ENCODE measurements at places on chromosomes 3 and 15. TPM values are rescaled to one million over a fixed set of nuclear protein-coding genes. Genes with fewer than 3 reads are reported as not detected.

GRCh38 chr3:50347187-50347813, 1.8 kb upstream of the ZMYND10 start:
- no peak for DNase-seq

DNA sequence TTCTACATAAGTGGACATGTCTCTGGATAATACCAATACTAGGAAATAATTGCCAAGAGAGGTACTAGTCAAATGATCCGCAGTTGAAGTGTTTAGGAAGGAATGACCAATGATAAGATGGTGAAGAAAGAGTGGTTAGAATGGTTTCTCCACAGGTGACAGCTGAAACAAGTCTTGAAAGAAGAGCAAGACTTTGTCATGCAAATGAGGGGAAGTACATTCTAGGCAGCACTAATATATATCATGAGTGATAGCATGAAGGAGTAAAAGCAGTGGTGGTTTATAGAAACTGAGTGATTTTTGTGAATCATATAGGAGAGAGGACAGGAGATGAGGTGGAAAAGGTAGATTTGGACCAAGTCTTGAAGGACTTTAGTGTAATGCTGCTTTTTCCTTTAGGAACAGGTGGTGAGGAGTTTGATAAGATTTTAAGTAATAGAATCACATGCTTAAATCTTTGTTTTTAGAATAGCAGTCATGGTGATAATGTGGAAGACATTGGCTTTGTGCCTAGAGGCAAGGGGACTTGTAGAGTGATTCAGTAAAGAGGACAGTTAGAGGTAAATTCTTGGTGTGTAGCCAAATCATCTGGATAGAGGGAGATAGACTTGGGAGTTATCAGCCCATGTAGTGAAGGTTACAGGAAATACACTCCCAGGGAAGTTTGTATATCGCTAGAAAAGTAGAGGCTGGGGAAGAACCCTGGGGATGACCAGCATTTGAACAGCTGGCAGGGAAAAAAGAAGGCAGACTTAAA, 31.9 kb downstream of the SLMAP start:
- no peak for DNase-seq

- no peak for DNase-seq
Observed at GRCh38 chr3:10093678-10094077, 14.4 kb downstream of the FANCD2OS start.

GRCh38 chr3:53254509-53255422, 1.1 kb downstream of the TKT start:
- DNase-seq = no peak

DNA sequence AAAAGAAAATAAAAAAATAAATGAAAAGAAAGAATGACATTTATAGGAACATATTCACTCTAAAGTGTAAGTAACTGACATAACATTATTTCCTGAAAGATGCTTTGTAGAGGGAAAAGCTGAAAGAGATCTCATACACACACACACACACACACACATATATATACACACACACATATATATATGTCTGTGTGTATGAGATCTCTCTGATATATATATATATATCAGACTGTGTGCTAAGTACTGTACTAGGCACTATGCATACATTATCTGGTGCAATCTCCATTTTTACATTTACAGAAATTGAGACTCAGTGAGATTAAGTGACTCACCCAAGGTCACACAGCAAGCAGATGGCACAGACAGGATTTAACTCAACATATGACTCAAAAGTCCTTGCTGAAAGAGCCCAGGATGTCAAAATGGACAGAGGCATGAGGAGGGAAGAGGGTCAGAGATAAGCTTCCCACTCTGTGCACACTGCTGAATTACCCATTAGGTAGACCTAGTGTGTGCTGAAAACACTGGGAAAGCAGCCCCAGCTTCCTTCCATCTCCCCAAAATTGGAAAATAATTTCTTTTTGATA, 15.0 kb downstream of the BHLHE40 start:
- no peak for DNase-seq

- DNase-seq = no peak
Observed at GRCh38 chr3:55626279-55626665, 139.2 kb upstream of the WNT5A start.

- no peak for DNase-seq
Observed at GRCh38 chr3:97950360-97950759, 21.9 kb downstream of the RIOX2 start.

SLC28A2 gene
- not detected for polyA plus RNA-seq

ACOX2 gene
- 30.8 TPM for polyA plus RNA-seq

PCOLCE2 gene
- polyA plus RNA-seq = 0.96 TPM

CD96 gene
- polyA plus RNA-seq = 0.41 TPM

HRG gene
- polyA plus RNA-seq = not detected

FAH gene
- 59.8 TPM for polyA plus RNA-seq
